ENCODE measurements at places on chromosomes 4 and X.

DNA sequence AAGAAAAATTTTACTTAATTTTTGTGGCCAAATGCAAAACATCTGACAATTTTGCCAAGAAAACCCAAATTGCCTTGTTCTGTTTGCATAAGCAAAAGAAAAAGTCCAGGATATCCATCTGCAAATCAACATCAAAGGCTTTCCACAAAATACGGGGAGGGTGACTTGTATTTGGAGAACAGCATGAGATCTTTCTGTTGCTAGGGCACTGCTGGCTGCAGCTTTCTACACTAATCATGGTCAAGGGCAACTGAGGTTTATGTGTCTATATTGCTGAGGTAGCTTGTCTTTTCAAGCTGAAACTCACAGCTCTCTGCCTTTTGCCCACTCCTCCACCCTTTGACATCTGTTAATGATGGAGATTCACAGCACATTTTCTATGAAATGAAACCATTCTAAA is 389.1 kb downstream of the NKX6-1 start:
- DNase-seq: no peak

- no peak for DNase-seq
Observed at GRCh38 chr4:36243355-36244256, 708 bp downstream of the ARAP2 start.

- DNase-seq: no peak
Observed at GRCh38 chrX:11420851-11421250, 127.6 kb downstream of the AMELX start.

DNA sequence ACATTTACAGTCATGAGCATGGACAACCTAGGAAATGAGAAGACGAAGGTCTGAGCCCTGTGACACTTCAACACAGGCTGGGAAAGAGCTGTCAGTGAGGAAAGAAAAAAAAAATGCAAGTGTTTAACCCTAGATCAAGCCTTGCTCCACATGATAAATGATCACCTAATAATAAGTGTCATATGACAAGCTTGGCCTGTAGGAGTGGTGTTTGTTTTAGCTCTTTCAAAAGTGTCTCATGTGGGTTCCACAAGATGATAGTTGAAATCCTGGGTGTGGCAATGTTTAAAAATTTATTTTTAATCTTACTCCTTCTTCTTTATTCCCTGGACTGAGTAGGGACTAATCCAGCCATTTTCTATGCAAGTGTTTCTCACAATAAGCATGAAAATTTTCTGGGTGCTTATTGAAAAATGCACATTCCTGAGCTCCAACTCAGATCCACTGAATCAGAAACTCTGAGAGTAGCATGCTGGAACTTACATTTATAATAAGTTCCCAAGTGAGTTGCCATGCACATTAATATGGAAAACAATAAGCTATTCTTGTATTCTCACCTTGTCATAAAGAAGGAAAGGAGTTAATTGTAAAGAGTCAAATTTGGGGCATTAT is 138.3 kb downstream of the AREG start:
- no peak for DNase-seq

GRCh38 chr4:121656269-121656641 is 40.5 kb downstream of the ANXA5 start:
- DNase-seq: no peak

GRCh38 chr4:76624241-76624681 is 189.2 kb downstream of the SHROOM3 start:
- DNase-seq: no peak

GRCh38 chrX:153560000-153560399 is 38.9 kb downstream of the CCNQ start:
- no peak for DNase-seq

GRCh38 chr4:174713821-174714220 is 115.2 kb downstream of the GLRA3 start:
- DNase-seq: no peak

DNA sequence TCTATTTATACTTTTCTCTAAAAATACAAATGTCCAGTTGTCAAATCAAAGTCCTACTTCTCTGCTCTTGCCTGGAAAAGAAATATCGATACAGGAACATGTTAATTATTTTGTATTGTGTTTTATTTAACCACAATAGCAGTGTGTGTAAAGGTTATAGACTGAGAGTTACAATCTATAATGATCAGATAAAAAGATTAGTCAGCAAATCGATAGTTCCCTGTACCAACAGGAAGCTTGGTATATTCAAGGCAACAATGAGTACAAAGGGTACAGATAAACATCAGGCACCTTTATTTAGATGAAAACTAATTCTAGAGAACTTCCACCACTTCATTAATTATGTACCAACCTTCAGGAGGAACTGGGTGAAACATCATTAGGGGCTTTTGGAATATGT is 469.5 kb downstream of the GBA3 start:
- no peak for DNase-seq

GRCh38 chrX:107551546-107551945 is 76.8 kb upstream of the PRPS1 start:
- no peak for DNase-seq

DNA sequence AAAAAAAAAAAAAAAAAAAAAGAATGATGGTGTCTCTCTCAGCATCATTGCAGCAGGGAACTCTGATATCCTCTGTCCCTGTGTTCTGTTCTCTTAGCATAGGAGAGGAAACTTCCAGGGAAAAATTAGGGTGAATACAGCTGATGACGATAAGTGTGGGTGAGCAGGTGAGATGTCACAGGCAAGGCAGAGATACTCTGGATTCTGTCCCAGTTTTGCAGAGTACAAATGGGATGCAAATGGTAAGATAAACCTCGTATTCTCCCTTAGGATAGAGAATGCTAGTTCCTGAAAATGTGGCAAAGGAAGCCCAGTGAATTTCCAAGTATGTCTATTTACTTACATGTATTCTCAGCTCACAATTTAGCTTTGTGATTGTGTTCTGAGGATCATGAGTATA is 671.6 kb upstream of the BOD1L1 start:
- DNase-seq: no peak

- DNase-seq: no peak
Observed at GRCh38 chr4:150152766-150153165, 74.5 kb downstream of the DCLK2 start.

DNA sequence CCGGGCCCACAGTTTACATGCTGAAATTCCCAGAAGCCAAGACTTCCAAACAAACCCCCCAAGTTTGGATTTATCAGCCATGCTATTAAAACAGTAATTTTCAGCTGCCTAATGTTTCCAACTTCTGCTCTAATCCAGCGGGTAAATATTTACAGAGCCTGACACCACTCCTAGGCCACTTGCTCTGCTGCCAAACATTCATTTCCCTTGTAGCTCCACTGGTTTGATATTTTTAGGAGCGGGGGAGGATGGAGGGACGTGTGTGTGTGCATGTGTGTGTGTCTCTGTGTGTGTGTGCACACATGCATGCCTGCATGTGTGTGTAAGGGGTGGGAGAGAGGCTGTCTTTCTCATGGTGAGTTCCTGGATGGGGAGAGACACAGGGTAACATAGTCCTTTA is 115.7 kb upstream of the PJA1 start:
- DNase-seq: no peak

DNA sequence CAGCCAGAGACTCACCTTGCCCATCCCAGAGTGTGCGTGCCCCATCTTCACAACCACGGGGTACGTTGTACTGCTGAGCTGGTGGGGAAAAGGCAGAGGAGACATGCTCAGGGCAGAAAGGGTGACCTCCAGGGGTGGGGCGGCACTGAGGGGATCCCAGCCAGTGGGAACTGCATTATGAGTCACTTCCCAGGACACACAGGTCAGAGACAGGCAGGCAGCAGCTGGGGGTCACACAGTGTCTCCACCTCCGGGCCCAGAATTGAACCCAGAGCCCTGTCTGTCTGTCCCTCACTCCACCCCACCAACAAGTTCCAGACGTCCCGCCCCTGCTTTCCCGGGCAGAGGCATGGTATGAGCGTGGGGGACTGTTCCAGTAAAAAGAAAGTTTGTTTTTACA is 4.8 kb upstream of the TIMP1 start:
- no peak for DNase-seq

DNA sequence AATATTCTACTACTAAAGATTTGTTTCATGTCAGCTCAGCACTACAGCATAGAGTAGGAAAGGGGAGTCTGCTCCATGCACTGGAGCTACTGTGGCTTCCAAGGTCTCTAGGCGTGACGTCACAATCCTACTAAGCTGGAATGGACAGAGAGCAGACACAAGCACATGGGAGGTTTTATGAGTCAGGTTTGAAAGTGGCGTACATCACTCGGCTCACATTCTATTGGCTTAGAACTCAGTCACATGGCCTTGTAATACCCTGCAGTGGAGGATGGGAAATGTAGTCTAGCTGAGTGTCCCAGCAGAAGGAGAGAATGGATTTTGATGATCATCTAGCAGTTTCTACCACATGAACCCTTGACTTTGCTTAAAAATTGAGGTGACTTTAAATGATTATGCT is 624.8 kb upstream of the ATOH1 start:
- no peak for DNase-seq

GRCh38 chr4:80161413-80162058 is 35.8 kb upstream of the PRDM8 start:
- DNase-seq: no peak

- no peak for DNase-seq
Observed at GRCh38 chr4:86894455-86894854, 2.2 kb upstream of the C4orf36 start.

- no peak for DNase-seq
Observed at GRCh38 chr4:680928-681645, 6.7 kb downstream of the MYL5 start.

- DNase-seq: no peak
Observed at GRCh38 chrX:105210258-105210657, 10.2 kb downstream of the TEX13A start.

DNA sequence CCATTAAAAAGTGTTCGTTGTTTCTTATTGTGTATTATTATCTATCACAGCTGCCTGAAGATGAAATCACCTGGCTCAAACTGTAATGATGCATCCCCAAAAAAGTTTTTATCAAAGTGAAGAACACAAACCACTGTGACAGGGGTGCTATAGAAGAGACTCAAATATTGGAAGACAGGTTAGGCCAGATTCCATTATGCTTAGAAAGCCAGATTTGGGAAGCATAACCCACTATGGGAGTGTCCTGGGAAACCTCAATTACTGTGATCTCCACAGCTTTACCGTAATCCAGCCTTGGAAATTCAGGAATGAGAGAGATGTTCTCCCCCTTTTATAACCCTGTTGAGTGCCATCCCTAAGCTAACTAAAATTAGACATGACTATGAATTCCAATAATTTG is 114.2 kb downstream of the NWD2 start:
- no peak for DNase-seq

- no peak for DNase-seq
Observed at GRCh38 chr4:32840461-32841189, 2120.5 kb downstream of the PCDH7 start.

DNA sequence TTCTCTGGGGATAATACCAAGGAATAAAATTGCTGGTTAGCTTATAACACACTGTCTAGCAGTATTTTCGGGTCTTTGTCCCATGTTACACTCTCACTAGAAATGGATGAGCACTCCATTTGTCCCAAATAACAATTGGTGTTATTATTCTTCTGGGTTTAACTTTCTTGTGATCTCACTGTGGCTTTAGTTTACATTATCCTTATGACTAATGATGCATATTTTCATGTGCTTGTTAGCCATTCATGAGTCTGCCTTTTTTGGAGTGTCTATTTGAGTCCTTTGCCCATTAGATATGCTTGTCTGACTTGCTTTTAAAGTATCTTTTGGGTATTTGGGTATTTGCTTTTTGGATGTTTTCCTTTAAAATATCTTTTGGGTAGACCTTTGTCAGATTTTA is 372.9 kb upstream of the TENM3 start:
- DNase-seq: no peak

DNA sequence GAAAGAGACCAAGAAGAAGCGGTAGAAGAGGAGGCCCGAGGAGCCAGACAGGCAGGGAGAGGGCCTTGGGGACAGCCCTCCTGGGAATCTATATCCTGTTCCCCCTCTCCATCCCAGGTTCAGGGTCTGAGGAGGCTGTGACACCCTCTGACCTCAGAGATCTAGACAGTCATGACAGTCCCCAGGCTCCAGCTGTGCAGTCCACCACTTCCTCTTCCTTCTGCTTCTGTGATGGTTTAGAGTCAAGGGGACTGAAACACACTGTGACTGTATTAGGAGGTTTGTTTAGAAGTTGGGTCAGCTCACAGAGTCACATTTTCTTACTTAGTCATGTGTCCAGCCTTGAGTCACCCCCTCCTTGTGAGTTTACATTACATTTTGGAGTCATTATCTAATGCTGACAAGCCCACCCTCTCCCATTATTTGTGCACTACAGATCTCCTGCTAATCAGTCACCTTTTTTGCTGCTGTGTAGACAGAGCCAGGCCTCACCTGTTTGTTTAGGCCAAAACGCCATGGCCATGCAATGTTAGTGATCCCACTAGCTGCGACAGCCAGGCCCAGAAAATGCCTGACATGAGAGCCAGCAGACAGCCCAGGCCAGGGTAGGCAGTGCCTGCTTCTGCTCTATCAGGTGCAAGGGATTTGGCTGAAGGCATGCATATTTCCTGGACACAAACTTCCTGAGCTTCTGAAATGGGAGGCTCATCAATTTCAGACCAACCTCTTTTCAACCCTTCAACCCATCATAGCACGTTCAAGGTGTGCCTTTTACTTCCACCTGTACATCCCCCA is 26.0 kb downstream of the MANBA start:
- DNase-seq: no peak

GRCh38 chr4:145887241-145887991 is 51.2 kb downstream of the ZNF827 start:
- DNase-seq: no peak

DNA sequence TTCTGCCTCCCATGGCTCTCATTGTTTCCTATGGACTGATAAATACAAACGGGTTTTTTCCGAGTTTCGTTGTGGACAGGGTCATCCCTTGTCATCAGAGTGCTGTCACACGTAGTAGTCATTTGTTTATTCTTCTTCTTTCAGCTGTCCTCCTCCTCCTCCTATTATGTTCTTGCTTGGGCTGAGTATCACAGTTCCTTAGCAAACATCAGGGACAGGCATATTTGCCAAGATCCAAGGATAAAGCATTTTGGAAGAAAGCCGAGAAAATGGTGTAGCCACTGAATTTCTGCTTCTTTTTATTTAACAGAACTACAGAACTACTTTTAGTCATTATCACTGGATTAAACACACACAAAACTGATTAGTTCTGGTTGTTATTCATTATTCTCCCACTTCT is 167.9 kb downstream of the MAML3 start:
- DNase-seq: no peak
